WERI-Rb-1 (cell line): ENCODE measurements at places on chromosomes 7 and 10.

GRCh38 chr10:121880895-121881294 lies 46.9 kb downstream of the ATE1 start:
- DNase-seq, result no peak

GRCh38 chr7:44395067-44395466 lies 69.7 kb upstream of the CAMK2B start:
- DNase-seq, result no peak

- DNase-seq, result no peak
Measured at GRCh38 chr7:34338961-34339526, 319.0 kb upstream of the NPSR1 start.

DNA sequence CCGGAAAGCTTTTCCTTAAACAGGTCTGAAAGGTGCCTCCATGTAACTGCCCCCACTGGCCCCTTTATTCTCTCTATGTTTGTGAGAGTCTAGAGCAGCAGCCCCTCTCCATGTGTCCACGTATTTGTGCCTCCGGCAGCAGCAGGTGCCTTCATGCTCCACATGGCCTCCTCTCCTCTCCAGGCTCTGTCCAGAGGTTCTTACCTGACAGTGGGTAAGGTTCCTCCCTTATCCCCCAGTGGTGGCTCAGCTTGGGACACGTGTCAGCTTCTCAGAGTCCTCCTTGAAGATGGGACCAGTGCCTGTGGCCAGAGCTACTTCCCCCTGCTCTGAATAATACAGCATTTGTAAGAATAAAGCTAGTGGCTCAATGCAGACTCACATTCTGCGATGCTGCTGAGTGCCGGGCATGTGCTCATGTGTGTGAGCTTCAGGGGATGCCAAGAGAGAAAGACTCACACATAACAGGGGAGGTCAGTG lies 7.9 kb downstream of the CALML3 start:
- DNase-seq, result no peak

- DNase-seq, result no peak
Measured at GRCh38 chr7:51175992-51176388, 140.6 kb downstream of the COBL start.

GRCh38 chr7:17120756-17121155 lies 177.7 kb upstream of the AHR start:
- DNase-seq, result no peak

GRCh38 chr10:43816351-43817321 lies 168.0 kb upstream of the ZNF32 start:
- no peak for DNase-seq

GRCh38 chr7:101882595-101883564 lies 65.5 kb downstream of the CUX1 start:
- peak; percentile 40 for DNase-seq

DNA sequence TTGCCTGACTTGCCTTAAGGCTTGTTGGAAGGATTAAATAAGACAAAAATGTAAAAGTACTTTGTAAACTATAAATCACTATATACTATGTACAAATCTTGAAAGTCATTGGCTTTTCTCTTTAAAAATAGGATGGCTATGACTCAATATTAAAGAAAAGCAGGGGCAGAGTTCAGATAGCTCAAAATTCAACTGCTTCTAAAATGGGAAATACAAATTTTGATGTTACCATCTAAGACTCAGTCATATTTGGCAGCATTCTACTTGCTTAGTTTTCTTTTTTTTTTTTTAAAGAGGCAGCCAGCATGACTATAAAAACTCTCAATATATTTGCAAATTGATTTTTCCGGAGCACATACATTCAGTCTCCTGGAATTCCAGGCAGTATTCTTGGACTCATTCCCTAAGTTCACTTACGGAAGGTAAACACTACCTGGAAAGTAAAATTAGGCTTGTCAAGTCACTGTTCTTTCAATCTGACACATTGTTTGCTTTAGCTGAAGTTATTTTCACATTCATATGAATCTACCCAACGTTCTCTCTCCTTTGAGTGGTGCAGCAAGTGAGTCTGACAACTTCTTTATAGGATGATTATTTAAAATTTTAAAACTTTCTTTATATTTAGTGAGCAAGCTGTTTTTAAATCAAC lies 133.8 kb upstream of the CCDC6 start:
- DNase-seq, result no peak

DNA sequence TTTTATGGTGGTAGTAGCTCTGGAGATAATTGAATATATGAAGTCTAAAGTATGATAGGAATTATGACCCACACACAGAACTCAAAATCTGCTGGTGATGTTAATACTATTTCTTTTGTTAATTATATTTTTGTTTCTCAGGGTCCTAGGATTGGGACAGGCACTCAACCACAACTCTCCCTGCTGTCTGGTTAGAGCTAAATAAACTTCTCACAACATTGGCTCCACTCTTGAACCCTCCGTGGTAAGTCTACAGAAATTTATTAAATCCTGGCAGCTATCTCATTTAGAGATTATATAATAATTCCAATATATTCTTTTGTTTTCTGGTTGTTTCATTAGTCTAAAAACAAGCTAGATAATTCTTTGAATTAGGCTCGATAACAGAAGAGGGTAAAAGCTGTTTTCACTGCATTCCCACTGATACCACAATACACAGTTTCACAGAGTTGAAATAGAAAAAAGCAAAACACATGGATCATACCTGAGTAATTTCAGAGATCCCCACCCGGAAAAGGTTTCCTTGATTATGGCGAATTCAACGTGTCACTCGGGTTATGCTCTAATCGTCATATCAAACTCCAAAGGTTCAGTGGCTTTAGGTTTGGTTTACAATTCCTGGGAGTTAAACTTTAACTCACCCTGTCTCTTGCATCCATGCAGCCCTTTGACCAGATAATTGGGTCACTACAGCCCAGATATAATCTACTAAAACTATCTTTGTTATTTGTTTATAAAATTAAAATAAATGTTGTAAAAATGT lies at the start of gene A1CF:
A1CF (minus strand) TSS at position 531 of the 763 bp plus-strand sequence. CDS start 25,687 bp downstream, outside the sequence.
- DNase-seq, result no peak

- no peak for DNase-seq
Measured at GRCh38 chr10:71402005-71402404, 5.3 kb downstream of the CDH23 start.

DNA sequence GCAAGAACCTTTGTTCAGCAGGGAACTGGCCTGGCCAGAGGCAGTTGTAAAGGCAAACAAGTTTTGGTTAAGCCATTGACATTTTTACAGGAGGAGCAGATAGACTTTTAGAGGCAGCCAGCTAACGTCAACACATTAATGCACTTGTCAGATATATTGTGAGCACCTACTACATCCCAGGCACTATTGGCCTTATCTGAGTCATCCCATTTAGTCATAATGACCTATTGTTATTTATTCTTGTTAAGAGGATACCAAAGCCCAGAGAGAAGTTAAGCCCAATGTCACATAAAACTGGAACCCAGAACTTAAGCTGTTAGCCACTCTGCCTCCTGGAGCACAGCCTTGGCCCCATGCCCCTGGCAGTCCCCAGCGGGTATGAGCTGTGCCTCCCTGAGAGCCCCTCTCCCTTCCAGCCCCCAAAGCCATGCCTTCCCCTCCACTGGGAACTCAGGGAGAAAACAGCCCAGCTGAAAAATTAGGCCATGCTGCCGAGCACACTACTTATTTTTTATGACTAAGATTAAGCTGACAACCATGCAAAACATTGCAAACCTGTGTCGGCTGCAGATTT lies 32.7 kb upstream of the TRIM8 start:
- no peak for DNase-seq

DNA sequence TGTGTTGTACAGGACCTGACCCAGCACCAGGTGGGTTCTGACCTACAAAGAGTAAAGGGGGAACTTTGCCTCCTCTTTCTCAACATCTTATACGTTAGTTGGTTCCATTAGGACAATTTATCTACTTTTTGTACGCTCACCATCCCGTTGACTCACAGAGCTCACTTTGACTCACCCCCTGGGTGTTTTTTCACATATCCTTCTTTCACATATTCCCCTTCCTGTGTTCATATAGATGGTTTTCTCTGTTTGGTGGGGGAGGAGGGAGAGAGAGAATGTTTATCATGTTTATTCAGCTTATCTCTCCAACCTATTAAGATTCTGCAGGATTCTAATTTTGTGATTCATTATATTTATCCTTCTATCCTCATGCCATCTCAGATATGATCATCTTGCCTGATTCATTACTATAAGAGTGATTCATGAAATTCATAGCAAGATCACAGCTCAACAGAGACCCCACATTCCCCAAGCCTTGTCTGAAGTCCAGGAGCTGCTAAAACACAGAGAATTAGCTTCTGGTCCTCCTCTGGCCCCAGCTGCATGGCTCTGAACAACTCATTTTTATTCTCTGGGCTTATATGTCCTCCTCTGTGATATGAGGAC lies 37.2 kb downstream of the PRSS2 start:
- DNase-seq, result no peak

DNA sequence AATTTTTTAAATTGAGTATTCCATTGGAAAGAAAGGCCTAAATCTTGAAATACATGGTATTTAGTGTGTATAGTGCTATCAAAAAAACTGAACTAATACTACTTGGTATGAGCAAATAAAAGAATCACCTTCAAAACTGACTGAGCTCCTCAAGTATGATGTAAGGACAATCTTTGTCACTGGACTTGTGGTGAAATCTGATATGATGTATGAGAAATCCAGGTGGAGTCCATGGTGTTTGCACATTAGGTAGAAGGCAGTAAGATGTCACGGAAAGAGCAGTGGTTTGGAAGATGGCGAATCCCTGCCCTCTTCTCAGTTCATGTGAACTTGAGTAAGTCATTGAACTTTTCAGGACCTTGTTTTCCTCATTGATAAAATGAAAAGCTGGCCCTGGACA lies 62.1 kb upstream of the COL1A2 start:
- no peak for DNase-seq

DNA sequence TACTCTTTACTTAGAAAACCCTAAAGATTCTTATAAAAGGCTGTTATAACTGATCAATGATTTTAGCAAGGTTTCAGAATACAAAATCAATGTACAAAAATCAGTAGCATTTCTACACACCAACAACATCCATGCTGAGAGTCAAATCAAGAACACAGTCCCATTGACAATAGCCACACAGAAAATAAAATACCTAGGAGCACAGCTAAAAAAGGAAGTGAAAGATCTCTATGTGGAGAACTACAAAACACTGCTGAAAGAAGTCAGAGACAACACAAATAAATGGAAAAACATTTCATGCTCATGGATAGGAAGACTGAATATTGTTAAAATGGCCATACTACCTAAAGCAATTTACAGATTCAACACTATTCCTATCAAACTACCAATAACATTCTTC lies 427.0 kb downstream of the KCNMA1 start:
- DNase-seq, result no peak

DNA sequence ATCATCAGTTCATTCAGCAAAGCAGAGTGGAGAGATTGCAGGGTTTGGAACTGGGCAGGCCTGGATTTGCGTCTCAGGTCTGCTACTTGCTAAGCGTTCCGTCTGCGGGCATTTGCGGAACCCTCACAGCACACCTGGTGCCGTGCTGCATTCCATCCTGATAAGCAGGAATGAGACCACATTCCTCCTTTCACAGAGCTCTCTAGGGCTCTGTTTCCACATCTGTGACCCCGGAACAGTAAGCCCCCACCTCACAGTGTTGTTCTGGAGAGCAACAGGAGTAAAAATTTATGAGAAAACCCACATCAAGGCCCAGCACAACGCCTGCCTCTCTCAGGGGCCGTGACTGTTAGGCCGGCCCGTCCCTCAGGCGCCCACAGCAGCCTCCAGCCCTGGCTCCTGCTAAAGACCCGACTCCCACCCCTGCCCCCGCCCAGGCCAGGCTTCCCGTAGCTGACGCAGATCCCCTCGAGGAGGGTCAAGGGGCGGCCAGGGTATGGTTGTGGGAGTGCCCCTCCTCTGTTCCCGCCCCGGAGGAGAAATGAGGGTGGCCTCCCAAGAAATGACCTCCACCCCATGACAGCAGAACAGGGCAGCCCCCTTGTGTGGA lies 128.9 kb downstream of the RGS10 start:
- no peak for DNase-seq

GRCh38 chr7:138835087-138835486 lies 37.1 kb upstream of the ATP6V0A4 start:
- DNase-seq, result no peak

- DNase-seq, result no peak
Measured at GRCh38 chr7:138579136-138579535, 119.1 kb downstream of the TRIM24 start.

GRCh38 chr10:59976909-59977308 lies 70.6 kb upstream of the CCDC6 start:
- DNase-seq, result no peak

DNA sequence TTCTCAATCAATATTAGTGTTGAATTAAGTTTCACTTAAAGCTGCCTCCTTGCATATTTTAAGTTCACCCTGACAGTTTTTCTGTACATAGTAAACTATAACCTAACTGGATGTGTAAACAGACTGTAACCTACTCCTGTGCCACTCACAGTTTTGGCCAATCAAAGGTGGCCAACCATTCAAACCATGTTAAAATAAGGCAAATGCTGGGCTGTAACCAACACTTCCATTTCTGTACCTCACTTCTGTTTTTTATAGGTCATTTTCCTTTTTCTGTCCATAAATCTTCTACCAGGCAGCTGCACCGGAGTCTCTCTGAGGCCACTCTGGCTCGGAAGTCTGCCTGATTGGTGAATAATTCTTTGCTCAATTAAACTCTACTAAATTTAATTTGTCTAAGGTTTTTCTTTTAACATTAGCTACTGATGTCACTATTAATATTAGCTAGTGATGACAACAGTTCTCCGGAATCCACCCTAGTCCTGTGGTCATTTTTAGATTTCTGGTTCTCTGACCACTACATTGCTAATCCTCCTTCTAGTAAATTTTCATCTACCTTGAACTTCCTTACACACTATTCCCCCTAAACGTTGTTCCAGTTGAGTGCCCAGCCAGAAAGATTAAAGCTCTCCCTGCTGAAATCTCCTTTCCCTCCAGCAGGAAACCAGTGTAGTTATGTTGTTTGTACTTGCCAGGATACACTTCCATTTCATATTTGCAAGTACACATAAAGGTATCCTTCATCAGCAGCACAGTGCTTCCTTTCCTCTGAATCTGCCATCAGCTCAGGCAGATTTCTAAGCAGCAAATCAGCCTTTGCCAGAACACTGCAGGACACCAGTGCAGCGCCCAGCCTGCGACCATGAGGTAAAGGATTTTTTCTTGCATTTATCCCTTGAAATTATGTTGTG lies 18.6 kb upstream of the IFIT2 start:
- peak; percentile 51 for DNase-seq

DNA sequence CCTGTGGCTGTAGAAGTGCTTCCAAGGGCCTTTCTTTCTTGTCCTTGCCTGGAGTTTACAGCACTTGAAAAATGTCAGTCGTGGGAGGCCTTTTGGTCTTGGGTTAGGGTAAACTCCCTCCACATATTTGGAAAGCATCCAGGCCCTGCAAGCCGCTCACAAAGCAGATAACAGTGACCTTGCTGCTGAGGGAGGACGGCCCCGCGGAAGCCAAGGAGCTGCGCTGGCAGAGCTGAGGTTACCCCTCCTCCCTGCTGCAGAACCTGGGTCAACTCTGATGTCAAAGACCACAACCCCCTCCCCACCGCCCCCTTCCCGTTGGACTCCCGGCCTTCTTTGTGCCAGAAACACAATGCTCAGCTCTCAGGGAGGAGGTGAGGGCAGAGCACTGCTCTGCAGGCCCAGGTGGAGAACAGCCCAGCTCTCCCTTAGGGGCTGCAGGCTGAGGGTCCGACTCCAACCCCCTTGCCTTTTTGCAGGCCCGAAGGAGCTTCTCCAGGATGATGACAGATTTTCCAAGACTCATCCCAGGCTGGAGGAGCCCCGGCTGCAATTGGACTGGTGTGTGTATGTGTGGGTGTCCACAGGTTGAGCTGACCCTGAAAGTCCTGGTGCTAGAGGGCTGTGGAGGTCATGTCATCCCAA lies 957.6 kb upstream of the ZNF722 start:
- DNase-seq, result no peak

- no peak for DNase-seq
Measured at GRCh38 chr10:83862723-83863122, 276.6 kb upstream of the GHITM start.

- DNase-seq, result peak; percentile 56
Measured at GRCh38 chr10:88991161-88991898, 732 bp downstream of the FAS start.
